ENCODE measurements at places on chromosomes 12 and 14.

- DNase-seq = no peak
These were observed 235.7 kb downstream of the CACNA1C start for GRCh38 chr12:2288471-2288870.

GRCh38 chr12:38728894-38729293 is 176.5 kb downstream of the CPNE8 start:
- no peak for DNase-seq

DNA sequence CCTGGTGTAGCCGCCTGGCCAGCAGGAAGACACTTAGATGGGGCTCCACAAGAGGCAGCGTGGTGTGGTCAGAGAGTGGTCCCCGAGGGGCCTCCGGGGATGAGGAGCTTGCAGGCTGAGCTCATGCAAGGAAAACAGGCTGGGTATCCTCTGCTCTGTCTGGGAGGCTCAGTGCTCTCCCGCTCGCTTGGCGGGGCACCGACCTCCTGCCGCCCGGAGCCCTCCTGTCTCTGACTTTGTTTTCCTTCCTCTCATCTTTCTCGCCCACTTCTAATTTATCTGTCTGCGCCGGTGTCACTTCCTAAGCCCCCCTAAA is 31.3 kb upstream of the DLK1 start:
- no peak for DNase-seq

GRCh38 chr12:27024291-27024690 is 1.9 kb downstream of the MED21 start:
- no peak for DNase-seq

DNA sequence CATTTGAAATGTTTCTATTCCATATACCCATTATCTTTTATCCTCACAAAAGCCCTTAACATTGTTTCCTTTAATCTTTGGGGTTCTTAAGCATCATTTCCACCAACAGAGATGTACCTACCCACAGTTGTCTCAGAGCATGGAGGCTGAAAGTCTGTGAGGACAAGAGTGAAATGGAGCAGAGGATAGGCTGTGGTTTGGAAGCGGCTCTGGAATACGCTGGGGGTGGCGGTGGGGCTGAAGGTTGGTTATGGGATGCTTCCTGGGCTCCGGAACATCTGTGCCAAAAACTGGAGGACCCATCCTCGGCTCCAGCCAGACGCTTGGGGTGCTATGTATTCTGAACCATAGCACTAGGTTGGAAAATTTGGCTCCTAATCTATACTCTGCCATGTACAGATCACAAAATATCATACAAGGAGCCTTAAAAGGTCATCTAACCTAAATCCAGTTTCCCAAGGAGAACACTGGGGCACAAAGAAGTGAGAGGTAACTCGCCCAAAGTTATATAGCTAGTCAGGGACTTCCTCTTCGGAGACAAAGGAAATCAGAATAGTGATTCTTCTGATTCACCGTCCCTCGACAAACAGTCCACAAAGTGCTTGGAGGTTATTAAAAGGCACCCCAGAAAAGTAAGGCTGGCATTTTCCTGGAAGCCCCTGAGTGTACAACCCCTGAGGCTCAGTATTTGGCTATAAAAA is 2.5 kb downstream of the PPP1R3E start:
- DNase-seq = peak; percentile 35
